Osteocyte (in vitro differentiated cells): ENCODE measurements at places on chromosomes 1 and 21. TPM values are rescaled to one million over a fixed set of nuclear protein-coding genes. Genes with fewer than 3 reads are reported as not detected.

DNA sequence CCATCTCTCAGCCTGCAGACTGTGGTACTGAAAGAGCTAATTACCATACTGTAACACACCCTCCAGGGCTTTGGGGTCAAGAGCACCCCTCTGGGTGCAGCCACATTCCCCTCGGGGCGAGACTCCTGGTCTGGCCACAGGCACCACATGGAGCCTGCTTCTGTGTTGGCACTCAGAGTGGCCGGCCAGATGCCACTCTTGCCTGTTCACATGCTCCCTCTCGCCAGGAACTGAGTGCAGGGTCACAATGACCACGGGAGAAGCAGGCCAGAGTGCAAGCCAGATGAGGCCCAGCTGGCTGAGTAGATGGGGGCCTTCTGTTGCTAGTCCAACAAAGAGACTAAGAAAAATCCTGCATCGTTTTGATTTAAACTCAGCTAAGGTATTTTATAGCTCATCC lies 864.0 kb downstream of the KCNT2 start:
- DNase-seq, result no peak

The PBX1 gene
- 27.9 and 29.7 TPM in 2 replicates for total RNA-seq

The CR2 gene
- total RNA-seq, result not detected in 2 replicates

The PTGFRN gene
- 51.1 and 52.9 TPM in 2 replicates for total RNA-seq

The FALEC gene
- total RNA-seq, result not detected in 2 replicates

DNA sequence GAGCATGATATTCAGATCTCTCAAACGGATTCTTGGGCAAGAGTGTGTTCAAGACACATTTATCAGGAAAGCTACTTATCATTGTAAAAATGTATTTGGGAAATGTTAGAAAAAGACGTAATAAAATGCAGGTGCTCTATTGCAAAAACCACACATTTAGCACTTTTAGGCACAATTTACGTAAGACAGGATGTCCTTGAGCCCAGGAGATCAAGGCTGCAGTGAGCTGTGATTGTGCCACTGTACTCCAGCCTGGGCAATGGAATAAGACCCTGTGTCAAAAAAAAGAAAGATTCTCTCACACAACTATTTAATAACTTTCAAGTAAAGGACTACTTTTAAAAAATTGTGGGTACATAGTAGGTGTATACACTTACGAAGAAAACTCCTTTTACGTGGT lies 18.4 kb downstream of the SLC25A33 start:
- no peak for DNase-seq

The COL9A2 gene
- total RNA-seq, result 2.1 and 2.7 TPM in 2 replicates

DNA sequence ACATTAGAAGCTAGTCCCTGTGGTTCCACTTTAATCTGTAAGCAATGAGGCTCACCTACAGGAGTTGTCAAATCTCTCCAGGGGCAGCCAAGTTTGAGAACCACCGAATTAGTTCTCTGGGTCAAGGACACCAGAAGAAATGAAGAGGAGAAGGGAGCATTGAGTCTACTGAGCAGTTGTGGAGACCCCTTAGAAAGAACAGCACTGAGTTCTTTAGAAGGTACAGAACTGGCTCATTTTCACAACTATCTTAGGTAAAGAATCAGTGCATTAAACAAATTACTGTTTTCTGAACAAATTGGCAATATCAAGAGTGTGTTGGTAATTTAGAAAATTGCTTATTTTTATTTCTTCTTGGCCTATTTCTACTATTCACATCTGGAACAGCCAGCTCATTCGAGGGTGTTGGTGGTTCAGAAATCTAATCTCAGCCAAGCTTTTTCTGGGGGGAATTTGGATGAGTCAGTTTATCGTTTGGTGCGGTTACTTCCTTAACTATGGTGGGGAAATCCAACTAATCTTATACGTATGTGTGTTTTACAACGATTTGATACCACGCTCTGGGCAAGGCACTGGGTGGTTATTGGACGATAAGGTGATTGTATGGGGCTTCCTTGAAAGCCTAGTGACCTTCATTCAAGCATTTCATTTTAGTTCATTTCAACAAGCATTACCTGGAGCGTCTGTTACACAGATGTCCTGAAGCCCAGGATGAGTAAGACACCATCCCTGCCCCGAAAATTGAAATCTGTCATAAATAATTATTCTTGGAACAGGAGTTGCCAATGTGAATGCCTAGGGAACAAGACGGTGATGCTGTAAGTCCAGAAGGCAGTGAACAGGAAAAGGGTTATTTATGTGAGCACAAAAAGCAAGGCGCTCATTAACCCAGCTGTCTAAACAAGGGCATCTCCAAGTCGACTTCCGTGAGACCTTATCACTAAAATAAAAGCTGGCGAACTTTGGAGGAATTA lies 52.0 kb upstream of the TMPRSS2 start:
- peak; percentile 25 for DNase-seq

The RGS8 gene
- not detected in 2 replicates for total RNA-seq

- DNase-seq, result no peak
These were observed 4.6 kb downstream of the PEAR1 start for GRCh38 chr1:156898161-156898566.

The HTR6 gene
- 0.16 TPM in 1 of 2 replicates, not detected in the other for total RNA-seq

- no peak for DNase-seq
These were observed 1.2 kb downstream of the BMP8B start for GRCh38 chr1:39787468-39787867.

DNA sequence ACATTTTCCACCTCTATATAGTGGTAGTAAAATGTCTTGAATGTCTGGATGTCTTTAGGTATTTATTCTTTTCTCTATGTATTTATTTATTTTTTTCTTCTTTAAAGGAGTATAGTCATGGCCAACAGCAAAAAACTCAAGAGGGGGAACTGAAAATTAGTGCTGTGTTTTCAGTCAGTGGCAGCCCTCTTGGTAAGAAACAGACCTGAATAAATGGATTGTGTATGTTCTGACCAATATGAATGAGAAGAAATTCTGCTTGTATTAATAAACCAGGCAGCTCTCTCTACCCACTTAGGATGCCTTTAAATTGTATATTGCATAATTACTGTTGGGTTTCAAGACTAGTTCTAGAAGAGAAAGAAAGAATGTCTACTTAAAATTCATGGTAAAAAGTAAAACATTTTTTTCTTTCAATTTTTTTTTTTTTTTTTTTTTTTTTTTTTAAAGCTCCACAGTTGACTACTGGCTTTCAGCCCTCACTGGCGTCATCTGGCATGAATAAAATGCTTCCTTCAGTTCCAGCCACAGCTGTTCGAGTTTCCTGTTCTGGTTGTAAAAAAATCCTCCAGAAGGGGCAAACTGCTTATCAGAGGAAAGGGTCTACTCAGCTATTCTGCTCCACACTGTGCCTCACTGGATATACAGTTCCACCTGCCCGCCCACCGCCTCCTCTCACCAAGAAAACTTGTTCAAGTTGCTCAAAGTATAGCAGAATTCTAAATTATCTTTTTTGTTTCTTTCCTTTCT lies 101.6 kb downstream of the ZMYM4 start:
- no peak for DNase-seq

- DNase-seq, result no peak
These were observed 17.6 kb upstream of the SFPQ start for GRCh38 chr1:35210321-35211119.

DNA sequence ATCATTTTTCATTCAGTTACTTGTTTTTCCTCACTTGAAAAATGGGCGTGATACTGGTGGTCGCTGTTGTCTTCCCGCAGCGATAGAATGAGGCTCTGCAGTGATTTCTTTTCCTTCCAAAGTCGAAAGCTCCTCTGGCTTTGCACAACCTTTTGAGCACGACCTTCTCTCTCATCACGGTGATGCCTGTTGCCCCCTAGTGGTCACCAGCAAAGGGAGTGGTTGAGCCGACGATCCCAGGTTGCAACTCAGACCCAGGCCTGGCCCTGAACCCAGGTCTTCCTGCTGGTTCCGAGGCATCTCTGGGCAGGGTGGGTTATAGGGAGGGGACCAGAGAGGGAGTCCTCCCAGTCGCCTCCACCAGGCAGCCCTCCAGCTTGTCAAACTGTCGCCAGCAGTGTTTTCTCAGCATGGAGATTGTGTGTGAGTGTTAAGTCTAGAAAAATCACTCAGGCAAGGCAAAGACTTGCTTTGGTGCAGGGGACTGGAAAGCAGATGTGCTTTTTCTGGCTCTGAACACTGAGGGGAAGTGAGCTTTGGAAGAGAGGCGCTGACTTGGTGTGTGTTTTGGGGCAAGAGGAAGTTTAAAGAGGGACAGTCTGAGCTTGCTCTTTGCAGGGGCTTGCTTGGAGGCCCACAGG lies 285.3 kb downstream of the CAMTA1 start:
- DNase-seq, result no peak

The CFAP74 gene
- total RNA-seq, result not detected in 2 replicates

DNA sequence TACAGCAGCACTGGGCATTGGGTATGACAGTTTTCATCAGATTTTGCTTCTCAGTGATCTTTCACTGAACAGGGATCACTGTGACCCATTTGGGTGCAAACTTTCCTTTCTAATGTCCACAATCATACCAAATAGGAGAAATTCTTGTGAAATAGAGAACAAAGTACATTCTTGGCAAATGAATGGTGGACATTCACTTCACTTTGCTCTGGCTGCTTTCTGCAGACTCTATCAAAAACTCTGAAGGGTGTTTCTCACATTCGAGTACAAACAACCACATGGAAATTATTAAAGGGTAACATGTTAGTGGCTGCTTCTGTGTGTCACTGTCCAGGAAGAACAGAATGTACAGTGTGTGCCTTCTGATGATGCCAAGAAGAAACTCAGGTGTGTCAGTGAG lies 61.9 kb upstream of the ADAM30 start:
- no peak for DNase-seq

The POGZ gene
- 105 and 107 TPM in 2 replicates for total RNA-seq

DNA sequence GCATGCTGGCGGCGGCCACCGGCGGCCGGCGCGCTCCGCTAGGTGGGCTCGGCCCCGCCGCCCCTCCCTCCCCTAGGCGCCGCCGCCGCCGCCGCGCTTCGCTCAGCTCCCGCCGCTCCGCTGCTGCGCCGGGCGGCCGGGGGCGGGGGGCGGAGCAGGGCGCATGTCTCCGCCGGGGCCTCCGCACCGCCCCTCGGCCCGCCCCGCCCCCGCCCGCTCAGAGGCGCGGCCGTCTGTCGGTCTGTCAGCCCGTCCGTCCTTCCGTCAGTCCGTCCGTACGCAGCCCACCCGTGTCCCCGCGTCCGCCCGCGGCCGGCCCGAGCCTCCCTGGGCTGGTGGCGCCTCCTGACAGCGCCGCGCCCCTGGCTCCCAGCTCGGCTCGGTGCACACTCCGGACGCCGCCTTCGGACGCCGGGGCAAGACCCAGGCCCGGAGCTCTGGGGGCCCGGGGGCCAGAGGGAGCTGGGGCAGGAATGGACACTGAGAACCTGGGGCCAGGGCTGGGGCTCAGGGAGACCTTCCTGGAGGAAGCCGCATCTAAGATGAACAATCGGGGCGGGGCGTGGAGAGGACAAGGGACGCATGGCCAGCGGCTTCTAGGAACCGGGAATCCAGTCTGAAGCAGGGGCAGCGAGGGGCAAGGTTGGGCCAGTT lies at the start of gene GPR153:
Gene GPR153 (minus strand): TSS at position 138 of the 654 bp plus-strand sequence. CDS start 6,193 bp downstream, outside the sequence.
- no peak for DNase-seq

- peak; percentile 65 for DNase-seq
These were observed 1.0 kb upstream of the CLIC6 start for GRCh38 chr21:34667761-34668160.

GRCh38 chr21:33403128-33403785 lies at the start of gene IFNGR2:
Gene IFNGR2, plus strand, starts transcription at chr21:33403413. Its CDS starts 131 bp downstream, at chr21:33403544.
- no peak for DNase-seq

DNA sequence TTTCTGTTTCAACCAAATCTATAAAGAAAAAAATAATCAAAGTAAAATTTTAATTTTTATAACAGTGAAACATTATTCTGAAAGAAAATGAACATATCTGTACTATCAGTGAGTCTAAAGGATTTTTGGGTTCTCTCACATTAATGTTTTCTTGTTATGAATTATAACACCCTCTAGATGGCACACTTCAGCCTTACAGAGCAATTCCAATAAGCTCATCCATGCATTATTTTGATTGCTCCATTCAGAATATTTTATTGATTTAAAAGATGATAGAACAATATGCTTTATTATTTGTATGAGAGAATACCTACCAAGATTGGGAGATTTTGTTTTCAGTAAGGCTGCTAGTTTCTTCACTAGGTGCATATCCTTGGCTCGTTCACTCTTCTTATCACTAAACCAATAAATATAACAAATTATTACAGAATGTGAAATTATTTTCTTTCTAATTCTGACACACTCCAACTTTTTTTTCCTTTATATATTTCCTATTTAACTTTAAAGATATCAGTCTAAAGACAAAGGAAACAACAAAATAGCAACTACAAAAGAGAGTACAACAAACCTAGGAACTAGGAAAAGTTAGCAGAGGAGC lies 82.4 kb downstream of the RAB3GAP2 start:
- no peak for DNase-seq

GRCh38 chr1:22806584-22806983 lies 95.9 kb downstream of the EPHB2 start:
- DNase-seq, result no peak

DNA sequence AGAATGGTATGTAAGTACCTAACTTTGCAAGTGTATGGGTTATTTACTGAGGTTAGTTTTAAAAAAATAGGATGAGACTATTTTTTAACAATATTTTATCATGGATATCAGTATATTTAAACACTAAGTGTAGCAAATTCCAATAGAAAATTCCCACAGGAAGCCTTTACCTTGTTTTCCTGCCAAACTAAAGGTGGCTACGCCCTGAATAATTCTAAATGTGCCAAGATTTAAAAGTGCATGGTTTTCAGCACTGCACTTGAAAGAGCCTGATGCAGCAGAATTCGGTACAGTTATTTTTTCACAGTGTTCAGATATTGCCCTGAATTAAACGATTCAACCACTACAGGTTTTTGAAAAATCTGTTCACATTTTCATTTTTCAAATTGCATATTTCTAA lies 1622.8 kb upstream of the B3GALT2 start:
- DNase-seq, result no peak
